ENCODE measurements at places on chromosomes 1 and 21.

GRCh38 chr1:9653210-9653490 is 1.6 kb downstream of the PIK3CD start:
- no peak for DNase-seq

DNA sequence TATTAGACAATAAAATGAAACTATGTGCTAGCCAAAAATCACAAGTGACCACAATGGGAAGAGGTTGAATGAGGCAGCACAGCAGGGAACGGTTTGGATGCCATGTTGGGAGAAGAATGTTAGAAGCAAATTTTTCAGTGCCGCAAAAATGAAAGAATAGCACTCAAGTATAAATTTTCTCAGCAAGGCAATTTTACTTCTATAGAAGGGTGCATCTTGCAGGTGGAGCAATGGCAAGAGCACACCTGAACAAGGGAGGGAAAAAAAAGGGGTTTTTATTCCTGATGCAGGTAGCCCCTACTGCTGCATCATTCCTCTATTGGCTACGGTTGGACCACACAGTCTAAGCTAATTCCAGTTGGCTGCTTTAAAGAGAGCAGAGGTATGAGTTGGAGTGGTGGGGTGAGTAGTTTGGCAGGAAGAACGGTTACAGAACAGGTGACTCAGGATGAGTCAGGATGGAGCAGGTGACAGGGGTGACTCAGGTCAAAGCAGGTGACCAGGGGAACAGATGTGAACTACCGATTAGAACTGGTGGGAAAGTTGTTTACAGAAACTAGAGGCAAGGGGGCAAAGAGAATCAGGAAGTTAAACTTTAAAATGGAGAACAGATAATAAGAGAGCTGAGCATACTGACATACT is 301.1 kb upstream of the NRIP1 start:
- DNase-seq, result no peak

- DNase-seq, result no peak
These were observed 165.3 kb upstream of the UBE2U start for GRCh38 chr1:64038119-64038518.

GRCh38 chr1:230858918-230859729 is 9.2 kb downstream of the C1orf198 start:
- peak; percentile 72 for DNase-seq

GRCh38 chr1:176560681-176561080 is 97.7 kb downstream of the PAPPA2 start:
- no peak for DNase-seq

DNA sequence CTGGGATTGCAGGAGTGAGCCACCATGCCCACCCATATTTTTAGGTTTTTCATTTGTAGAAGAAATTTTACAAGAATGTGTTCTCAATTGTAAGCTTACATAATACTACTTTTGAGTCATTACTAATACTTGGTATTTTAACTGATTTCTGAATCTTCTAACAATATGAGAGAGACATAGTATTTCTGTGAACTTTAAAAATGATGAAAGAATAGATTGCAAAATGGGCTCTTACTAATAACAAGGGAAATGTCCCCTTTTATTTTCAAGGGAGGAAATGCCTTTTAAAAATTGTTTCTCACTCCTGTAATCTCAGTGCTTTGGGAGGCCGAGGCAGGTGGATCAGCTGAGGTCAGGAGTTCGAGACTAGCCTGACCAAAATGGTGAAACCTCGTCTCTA is 5.9 kb downstream of the AGO3 start:
- DNase-seq, result no peak

- no peak for DNase-seq
These were observed 13.9 kb downstream of the DDX20 start for GRCh38 chr1:111769517-111770146.

DNA sequence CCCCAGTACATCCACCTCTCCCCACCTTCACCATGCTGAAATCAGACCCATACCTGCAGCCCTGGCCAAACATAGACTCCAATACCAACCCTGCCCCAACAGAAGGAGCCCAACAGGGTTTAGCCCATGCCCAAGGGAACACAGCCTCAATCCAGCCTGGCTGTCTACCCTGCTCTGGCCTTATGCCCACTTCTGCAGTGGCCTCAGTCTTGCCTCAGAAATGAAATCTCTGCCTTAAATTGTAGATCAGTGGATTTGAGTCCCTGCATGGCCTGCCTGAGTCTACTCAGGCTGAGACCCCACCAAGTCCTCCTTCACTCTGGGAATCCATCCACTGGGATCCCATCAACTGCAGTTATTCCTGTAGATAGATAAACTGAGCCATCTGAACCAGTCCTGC is 97.6 kb upstream of the GJB5 start:
- DNase-seq, result no peak

GRCh38 chr1:154955039-154955717 is 721 bp downstream of the PBXIP1 start:
- no peak for DNase-seq

Data from substantia nigra (tissue), 51 donors.